ENCODE measurements at places on chromosomes 1 and 21.

DNA sequence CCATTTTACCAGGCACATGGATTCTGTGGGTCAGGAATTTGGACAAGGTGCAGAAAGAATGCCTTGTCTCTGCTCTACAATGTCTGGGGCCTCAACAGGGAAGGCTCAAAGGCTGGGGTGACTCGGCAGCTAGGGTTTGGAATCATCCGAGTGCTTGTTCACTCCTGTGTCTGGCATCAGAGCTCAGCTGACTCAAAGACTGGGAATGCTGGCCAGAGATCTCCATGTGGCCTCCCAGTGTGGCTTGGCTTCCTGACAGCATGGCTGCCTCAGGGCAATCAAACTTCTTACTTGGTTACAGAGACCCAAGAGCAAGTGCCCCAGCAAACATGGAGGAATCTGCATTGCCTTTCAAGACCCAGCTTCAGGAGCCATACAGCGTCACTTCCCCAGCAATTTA lies 110.5 kb downstream of the TOMM20 start:
- DNase-seq: peak; percentile 95

DNA sequence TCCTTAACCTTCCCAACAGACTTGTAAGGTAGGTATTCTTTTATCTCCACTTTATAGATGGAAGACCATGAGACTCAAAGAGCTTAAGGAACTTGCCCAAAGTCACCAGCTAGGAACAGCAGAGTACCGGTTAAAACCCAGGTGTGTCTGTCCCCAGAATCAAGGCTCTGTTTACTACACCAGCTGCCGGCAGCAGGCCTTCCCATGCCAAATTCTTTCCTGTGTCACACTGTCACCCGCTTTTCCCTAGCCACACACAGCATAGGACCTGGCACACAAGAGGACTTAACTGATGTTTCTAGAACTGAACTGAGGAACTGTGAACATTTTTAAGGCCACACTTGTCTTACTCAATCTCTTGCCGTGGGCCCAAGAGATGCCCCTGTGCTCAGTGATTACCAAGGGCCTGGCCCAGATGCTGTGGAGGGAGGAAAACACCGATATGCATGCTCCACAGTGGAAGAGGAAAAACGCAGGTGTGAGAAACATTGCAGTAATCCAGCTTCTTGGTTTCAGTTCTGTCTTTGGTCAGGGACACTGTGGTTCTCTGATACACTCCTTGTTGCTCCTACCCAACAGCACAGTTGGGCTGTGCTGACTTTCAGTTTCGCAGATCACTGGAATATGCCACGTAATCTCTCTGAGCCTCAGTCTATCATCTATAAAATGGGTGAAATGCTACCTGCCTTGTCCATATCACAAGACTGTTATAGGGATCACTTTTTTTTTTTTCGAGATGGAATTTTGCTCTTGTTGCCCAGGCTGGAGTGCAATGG lies 13.9 kb upstream of the LY9 start:
- no peak for DNase-seq

DNA sequence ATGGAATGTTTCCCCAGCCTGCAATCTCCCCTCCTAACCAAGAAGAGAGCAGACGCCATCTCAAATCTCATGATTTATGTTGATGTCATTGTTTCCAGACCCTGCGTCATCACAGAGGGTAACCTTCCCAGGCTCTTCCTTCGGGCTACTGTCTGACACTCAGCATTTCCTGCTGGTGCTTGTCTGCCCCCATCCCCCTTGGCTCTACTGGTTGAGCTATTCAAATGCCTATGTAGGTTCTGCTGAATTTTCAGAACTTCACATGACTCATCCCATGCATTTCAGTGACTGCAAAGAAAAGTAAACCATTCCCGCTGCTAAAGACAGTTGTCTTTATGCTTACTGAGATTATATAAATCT lies 24.8 kb upstream of the ITPKB start:
- peak; percentile 80 for DNase-seq

DNA sequence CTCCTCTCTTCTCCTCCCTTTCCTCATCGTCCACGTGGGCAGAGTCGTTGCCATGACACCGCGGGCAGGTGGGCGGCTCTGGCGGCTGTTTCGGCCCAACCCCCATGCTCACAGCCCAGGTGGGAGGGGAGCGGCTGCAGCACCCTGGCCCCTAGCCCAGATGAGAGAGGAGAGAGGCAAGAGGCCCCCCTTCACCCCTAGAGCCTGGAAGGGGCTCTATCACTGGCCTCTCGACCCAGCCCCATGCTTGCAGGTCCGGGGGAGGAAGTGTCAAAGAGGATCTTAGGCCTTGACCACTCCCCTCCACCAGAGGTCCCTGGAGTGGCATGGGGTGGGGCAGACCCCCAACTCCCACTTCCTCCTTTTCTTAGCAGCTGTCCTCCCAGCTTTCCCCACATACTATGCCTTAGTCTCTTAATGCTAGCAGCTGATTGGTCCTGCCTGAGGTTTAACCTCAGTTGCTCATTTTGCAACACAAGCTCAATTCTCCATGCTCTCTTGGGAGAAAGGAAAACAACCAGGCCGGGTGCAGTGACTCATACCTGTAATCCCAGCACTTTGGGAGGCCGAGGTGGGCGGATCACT lies 10.4 kb downstream of the DLGAP3 start:
- no peak for DNase-seq

DNA sequence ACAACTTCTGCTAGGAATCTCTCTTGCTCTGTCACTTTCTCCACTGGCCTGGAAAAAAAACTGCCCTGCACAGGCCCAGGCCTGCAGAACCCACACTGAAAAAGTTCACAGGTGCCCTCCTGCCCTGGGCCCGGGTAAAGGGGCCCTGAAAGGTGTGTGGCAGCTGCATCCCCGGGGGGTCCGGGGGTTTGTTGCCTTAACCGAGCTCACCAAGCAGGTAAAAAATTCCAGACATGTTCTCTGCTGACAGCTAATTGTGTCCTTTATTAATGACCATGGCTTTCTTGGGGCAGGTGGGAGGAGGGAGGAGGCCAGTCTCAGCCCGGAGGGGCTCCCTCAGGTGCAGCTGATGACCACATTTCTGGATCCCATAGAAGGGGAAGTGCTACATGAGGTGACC lies 122.9 kb downstream of the LACTBL1 start:
- DNase-seq: no peak

GRCh38 chr1:192453360-192453992 lies 122.1 kb upstream of the RGS1 start:
- DNase-seq: no peak

DNA sequence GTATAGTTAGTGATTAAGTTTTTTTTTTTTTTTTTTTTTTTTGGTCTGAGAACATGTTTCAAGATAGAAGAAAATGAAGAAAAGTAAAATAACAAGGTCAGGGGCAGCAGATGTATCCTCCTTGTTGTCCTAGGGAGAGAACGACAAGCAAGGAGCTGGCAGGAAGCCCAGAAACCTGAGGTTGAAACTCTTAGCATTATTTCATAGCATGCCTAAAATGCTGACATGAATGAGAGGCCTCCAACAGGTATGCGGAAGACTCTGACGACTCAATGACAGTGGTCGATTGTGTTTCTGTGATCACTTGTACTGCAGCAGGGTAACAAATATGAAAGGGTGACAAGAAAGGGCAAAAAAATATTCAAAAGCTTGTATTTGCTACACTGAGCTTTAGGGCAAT lies 415.9 kb downstream of the PLA2G4A start:
- no peak for DNase-seq

GRCh38 chr1:183753464-183753891 lies 51.4 kb upstream of the RGL1 start:
- DNase-seq: no peak

DNA sequence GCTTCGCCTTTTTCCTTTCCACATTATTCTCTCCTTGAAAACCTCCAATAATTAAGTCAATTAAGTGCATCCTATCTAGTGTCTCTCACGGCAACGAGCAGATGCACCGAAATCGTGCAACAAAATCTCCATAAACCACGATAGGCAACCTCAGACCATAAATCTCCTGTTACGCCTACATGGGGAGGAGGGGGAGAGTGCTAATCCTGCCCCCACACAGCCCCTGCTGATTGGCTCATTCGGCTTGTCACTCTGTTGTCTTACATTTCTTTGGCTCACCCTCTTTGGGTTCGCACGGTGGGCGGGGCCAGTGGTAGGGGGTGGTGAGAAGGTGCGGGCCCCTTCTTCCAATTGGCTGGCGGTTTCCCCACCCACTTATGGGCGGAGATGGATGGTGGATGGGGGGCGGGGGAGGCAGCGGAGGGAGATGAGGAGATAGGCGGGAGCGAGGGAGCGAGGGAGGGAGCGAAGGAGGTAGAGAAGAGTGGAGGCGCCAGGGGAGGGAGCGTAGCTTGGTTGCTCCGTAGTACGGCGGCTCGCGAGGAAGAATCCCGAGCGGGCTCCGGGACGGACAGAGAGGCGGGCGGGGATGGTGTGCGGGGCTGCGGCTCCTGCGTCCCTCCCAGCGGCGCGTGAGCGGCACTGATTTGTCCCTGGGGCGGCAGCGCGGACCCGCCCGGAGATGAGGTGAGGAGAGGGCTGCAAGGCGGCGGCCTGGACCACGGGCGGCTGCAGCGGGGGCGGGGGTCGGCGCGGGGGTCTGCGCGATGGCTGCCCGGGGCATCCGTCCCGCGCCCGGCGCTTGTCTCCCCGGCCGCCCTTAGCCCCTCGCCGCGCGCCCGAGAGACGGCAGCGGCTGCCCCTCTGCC lies at the start of gene ITSN1:
Gene ITSN1, plus strand, starts transcription at position 475 of the 869 bp plus-strand sequence. CDS start 76,328 bp downstream, outside the sequence.
- peak; percentile 98 for DNase-seq

GRCh38 chr1:218482683-218483082 lies 137.5 kb downstream of the TGFB2 start:
- no peak for DNase-seq

- DNase-seq: no peak
Observed at GRCh38 chr1:39657402-39657801, 14.5 kb downstream of the NT5C1A start.

DNA sequence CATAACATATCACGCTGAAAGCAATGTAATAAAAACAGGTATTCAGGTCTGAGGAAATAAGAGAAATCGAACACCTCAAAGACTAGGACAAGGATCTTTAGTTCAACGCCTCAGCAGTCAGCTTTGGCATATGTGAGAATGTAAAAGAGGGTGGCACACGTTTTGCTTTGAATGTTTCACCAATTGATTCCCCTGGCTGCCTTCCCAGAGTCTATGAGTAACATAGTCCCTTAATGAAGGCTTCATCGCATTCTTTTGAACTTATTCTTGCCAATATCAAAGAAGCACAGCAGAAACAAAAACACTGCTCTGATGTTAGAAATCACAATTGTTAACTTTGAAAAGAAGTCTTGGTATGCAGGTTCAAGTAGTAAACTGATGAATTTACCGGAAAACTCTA lies 764.8 kb downstream of the ADGRL2 start:
- DNase-seq: peak; percentile 24

DNA sequence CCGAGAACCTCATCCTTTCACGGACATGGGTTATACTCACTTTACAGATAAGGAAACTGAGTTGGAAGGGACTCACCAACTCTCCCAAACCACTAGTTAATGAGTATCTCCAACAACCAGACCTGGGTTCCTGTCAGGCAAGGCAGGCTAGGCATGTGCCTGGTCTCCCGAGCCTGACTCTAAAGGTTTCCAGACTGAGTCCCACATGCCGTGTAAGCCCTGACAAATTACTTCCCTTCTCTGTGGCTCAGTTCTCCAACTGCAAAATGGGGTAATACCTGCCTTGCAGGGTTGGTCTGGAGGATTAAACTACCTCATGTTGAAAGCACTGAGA lies 34.3 kb downstream of the SSBP3 start:
- DNase-seq: no peak

GRCh38 chr1:6414443-6414844 lies 5.3 kb downstream of the HES2 start:
- DNase-seq: no peak

- DNase-seq: no peak
Observed at GRCh38 chr1:57018119-57018518, 52.3 kb upstream of the C8B start.

DNA sequence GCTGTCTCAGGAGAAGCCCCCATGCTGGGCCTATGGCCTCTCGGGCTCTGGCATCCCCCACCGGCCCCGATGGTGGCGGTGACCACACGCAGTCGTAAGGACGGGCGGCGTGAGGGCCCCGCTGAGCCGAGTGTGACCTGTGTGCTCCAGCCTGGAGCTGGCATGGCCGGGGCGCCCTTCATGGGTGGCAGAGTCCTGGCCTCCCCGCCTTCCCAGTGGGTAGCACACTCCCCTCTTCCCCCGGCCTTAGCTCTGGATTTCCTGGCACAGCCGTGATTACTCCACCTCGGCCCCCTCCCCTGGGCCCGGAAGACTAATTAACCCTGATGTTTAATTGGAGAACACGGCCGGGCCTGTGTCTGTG lies 44.6 kb downstream of the SLX9 start:
- DNase-seq: no peak

- no peak for DNase-seq
Observed at GRCh38 chr1:47618830-47619229, 181.0 kb downstream of the FOXD2 start.

GRCh38 chr1:27603309-27603680 lies 649 bp downstream of the AHDC1 start:
- DNase-seq: no peak

DNA sequence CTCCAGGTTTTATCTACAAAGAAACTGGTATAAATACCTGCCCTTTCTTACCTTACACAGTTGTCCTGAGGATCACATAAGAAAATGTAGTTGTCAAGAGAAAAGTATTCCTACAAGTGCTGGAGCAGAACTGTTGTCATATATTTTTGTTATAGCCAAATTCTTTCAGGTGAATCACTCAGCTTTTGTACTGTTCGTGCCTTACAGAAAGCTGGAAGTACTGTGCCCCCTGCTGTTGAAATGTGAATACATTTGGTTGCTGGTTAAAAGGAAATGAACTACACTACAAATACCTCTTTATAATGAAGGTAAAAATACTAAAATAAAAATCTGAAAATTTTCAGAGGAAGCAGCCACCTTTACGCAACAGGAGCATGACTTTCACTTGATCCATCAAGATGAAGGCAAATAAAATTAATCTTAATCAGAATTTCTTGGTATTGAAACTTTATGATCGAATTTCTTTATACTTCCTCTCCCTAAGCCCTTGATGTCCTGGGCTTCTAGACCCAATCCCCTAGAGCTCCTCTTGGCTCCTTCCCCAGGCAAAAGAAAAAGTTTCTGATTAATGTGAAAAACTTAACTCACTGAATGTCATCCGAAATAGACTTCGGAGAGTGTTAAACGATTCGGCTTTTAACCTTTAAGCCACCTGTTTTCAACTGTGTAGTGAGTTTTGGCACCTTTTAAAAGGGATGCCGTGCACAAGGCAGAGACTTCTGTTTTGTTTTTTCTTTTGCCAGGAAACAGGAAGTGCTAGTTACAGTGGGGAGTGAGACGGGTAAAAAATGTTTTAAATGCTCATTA lies 12.5 kb downstream of the CHML start:
- DNase-seq: peak; percentile 46

GRCh38 chr1:201155354-201155753 lies 1.1 kb upstream of the TMEM9 start:
- no peak for DNase-seq

- no peak for DNase-seq
Observed at GRCh38 chr1:182835806-182836205, 3.3 kb upstream of the DHX9 start.

DNA sequence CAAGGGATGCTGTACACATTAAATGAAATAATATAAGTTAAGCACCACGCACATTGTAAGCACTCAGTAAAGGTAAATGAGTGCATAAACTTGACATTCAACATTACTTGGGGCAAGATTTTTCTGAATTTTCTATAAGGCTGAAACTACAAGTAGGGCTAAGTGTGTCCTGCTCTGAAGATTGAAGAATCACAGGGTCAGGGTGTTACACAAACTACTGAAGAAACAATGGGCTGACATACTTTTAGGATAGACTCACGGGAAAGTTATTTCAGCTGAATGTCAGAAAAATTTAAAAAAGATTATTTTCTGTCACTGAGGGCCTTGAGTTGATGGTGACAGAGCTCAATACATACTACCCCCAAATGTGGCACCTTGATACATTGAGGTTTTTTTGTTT lies 644.2 kb upstream of the PLXNA2 start:
- DNase-seq: no peak

- no peak for DNase-seq
Observed at GRCh38 chr1:179663810-179664209, 72.2 kb downstream of the TDRD5 start.

All from AG04449 (cell line).